Fibroblast of the aortic adventitia (primary cell): ENCODE measurements at places on chromosomes 7 and 10.

GRCh38 chr7:102424787-102425218 is 8.6 kb upstream of the ORAI2 start:
- DNase-seq, result no peak

DNA sequence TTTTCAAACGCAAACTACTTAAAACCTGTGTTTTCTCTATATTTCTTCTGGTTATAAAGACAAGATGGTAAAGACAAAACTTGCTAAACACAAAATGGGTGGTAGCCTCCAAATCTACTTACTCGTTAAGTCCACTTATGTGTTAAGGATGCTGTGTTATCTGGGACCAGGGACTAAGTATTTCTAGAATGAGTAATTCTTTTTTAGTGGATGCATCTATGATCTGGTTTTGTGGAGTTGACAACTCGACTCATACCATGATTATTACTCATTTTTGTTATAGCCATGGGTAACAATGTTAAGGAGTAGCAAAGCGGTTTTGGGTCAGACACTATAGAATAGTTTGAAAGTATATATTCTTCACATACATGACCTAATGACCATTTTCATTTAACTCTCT is 239.5 kb upstream of the FOXP2 start:
- DNase-seq, result peak; percentile 30

- no peak for DNase-seq
Observed at GRCh38 chr10:124983321-124983720, 41.4 kb downstream of the ZRANB1 start.

DNA sequence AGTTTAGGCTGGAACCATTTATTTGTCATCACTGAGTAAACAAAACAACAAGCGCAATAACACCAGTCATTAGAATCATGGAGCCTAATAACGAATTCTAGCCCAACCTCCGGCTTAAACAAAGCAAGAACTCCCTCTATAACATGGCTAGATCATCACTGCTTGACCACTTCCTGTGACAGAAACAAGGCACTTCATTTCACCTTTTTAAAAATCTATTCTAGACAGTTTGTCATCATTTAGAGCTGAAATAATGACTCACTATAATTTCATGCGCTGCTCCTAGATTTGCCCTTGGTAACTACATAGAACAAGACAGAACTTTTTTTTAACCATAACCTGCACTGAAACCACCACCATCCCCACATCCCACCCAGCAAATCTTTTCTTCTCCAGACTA is 81.3 kb downstream of the OSBPL3 start:
- no peak for DNase-seq

GRCh38 chr10:119070395-119071165 is 10.0 kb downstream of the EIF3A start:
- DNase-seq, result no peak

GRCh38 chr7:129492391-129492790 is 9.9 kb upstream of the SMKR1 start:
- no peak for DNase-seq

- DNase-seq, result no peak
Observed at GRCh38 chr7:22640269-22640668, 86.7 kb upstream of the IL6 start.

GRCh38 chr7:45682358-45682735 is 108.2 kb downstream of the ADCY1 start:
- no peak for DNase-seq

DNA sequence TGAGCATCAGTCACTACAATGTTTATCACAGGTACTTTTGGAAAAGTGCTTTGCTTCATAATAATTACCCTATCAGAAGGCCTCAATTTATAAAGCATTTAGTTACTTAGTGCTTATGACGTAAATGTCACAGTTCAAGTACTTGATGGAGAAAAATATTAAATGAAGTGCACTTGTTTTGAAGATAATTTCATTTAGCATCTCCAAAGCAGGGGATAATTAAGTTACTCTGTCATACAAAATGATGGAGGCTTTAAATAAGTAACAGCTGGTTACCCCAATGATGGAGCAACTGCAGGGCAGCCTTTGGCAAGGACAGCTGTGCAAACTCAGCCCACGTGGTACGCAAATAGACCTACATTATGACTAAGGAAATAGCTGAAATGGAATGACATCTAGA is 768.8 kb downstream of the GRM8 start:
- no peak for DNase-seq

- peak; percentile 25 for DNase-seq
Observed at GRCh38 chr10:126336801-126337200, 51.5 kb downstream of the ADAM12 start.

- no peak for DNase-seq
Observed at GRCh38 chr7:138154661-138155060, 78.4 kb downstream of the AKR1D1 start.

DNA sequence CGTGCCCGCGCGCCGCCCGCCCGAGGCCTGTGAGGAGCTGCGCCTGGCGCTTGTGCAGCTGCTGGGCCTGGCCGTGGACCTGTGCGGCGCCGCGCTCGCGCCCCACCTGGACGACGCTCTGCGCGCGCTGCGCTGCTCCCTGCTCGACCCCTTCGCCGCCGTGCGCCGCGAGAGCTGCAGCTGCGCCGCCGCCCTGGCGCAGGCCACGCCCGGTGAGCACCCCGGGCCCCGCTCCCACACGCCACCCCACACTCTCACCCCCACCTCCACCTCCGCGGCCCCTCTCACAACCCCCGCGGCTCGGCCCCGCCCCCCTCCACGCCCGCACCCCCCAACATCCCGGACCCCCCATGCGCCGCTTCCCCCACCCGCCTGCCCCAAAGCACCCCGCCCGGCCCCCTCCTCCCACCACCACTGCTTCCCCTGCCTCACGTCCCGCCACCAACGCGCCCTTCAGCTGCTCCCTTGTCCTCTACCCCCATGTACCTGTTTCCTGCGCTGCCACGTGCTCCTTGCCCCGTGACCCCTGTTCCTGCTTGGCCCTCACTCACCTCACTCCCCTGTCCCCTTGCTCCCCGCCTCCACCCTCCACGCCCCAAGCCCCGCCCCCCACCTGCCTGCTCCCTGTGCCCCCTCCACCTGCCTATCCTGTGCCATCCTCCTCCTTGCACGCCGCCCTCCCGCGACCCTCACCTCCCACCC is at the start of gene PRKAR1B:
Gene PRKAR1B, minus strand, starts transcription at position 178 of the 702 bp plus-strand sequence. CDS start 15,776 bp downstream, outside the sequence.
- no peak for DNase-seq

DNA sequence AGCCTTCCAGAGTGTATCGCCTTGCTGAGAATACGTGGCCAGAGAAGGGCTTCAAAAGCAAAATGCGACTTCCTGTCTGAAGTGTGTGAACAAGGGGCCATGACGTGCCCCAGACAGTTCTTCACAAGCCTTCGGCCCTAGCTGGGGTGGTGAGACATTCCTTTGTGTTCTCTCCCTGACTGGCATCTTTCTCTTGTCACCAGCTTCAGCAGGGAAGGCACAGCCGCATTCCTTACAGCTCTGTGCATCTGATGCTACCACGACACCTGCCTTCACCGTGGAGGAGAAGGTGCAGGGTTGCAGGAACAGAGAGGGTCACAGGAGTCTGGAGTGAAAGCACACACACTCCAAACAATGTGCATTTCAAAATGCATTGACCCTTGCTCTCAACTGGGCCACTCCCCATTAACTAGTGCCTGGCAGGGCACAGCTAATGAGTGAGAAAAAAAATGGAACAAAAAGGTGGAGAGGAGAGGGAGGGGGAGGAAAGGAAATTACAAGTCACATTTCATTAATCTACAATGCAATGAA is 93.4 kb downstream of the GPR26 start:
- no peak for DNase-seq

DNA sequence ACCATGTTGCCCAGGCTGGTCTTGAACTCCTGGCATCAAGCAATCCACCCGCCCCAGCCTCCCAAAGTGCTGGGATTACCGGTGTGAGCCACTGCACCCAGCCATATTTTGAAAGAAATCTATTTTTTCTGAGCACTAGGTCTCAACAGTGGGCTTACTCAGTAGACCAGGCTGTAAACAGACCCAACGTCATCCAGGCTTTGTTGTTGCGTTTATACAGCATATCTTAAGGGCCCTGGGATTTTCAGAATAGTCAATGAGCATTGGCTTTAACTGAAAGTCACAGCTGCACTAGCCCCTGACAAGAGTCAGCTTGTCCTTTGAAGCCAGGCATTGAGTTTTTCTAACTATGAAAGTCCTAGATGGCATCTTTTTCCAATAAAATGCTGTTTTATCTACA is 49.8 kb downstream of the STK17A start:
- DNase-seq, result no peak

- DNase-seq, result no peak
Observed at GRCh38 chr10:104035194-104036068, 50.2 kb downstream of the COL17A1 start.

- DNase-seq, result no peak
Observed at GRCh38 chr10:27714349-27714748, 31.3 kb downstream of the MKX start.

GRCh38 chr10:60898321-60898720 is 45.7 kb downstream of the RHOBTB1 start:
- no peak for DNase-seq

DNA sequence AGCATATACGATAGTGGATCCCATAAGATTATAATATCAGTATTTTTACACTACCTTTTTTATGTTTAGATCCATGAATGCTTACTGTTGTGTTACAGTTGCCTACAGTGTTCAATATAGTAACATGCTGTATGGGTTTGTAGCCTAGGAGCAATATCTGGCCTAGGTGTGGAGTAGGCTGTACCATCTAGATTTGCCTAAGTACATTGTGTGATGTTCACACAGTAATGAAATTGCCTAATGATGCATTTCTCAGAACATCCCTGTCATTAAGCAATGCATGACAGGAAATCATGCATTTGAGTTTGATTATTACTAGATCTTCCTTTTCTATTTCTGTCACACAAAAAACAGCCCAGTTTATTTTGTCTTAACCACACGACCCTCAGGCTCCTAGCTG is 14.5 kb downstream of the CBX3 start:
- no peak for DNase-seq

- no peak for DNase-seq
Observed at GRCh38 chr7:107045195-107045960, 873 bp downstream of the PRKAR2B start.

DNA sequence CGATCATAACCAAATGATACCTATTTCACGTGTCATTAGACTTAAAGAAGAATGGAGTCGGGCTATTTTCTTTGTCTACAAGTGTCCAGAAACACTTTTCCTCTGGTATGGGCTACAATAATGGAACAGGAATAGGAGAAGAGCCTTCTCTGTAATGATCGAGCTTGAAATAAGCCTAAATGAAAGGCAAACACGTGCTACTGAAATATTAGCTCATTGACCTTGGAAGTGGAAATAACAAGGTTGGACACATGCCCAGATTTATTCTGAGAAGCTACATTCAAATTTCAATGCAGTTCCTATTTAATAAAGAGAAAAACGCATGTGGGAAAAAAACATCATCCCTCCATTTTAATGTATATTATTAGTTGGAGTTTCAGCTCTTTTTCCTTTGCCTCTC is 254.7 kb upstream of the PTER start:
- DNase-seq, result no peak

DNA sequence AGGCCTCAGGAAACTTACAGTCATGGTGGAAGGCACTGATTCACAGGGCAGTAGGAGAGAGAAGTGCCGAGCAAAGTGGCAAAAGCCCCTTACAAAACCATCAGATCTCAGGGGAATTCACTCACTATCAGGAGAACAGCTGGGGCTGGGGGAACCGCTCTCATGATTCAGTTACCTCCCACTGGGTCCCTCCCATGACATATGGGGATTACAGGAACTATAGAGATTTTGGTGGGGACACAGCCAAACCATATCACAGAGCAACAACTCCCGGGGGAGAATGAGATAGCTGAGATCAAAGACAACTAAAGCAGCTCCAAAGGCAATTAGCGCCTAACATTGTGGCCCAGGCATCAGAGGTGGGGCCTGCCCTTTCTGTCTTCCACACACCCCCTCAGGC is 85.4 kb upstream of the VOPP1 start:
- no peak for DNase-seq

- DNase-seq, result no peak
Observed at GRCh38 chr10:48681740-48682139, 2.9 kb upstream of the WDFY4 start.

GRCh38 chr10:104255311-104255981 is 754 bp downstream of the GSTO1 start:
- peak; percentile 62 for DNase-seq

DNA sequence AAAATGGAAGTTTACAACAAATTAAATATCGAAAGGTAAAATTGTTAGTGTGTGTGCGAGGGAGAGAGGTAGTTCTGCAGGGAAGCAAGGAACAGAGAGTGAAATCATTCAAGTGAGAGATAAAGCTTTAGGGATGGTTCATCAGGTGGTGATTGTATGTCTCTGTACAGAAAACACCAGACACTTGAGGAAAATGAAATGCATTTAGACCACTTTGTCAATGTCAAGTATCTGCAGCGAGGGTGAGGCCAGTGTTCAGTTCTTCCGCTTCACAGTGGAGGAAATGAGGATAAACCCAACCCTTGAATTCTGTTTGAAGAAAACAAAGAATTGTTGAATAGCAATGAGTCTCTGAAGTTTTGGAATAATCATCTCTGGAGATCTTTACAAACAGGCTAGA is 14.4 kb upstream of the ITGB1 start:
- no peak for DNase-seq

DNA sequence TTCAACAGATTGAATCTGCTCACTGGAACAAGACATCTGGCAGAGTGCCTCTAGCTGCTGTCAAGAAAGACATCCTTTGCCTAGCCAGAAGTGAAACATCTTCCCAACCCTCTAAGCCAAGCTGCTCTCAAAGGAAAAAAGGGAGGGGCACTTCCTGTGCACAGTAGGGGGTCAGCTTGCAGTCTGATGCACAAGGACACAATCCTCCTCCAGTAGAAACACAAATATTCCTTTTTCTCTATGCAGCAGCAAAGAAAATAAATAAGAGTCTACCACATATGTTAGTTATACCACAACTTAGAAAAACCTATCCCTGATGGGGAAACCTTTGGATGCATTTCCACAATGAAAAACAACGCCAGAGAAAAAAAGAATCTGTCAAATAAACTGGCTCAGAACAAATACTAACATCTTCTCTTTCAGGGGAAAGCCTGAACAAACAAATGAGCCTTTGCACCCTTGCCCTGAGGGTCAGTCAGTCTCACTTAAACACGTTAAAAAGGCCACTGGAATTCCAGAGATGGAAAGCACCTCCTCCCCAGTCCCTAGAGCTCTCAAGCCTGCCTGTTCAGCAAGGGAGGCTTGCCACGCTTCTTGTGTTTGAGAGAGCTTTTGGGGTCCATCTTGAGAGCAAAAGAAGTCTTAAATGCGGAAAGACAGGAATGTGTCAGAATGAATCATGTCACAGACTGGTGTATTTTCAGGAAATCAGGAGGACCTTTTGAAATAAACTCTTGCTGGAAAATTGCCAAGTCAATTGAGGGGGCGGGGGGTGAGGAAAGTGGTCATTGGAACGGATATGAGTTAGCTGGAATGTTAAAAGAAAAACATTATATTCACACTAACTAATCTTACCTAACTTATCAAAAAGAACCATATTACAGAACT is 7.5 kb downstream of the LAMB1 start:
- peak; percentile 78 for DNase-seq

GRCh38 chr7:76513817-76514799 is 3.8 kb downstream of the UPK3B start:
- DNase-seq, result no peak

- DNase-seq, result no peak
Observed at GRCh38 chr10:5497948-5498730, 1.2 kb downstream of the CALML5 start.
